ENCODE measurements at places on chromosomes 1 and 21. TPM values are rescaled to one million over a fixed set of nuclear protein-coding genes. Genes with fewer than 3 reads are reported as not detected.

The TSPAN1 gene
- 0.21 TPM for total RNA-seq

The ATP6V1G3 gene
- total RNA-seq, result not detected

The C1orf87 gene
- total RNA-seq, result not detected

The VPS13D gene
- 24.4 TPM for total RNA-seq

The PHGDH gene
- total RNA-seq, result 57.1 TPM

GRCh38 chr1:39711104-39711965, 20.1 kb upstream of the HPCAL4 start:
- DNase-seq, result no peak

Data from pulmonary artery endothelial cell (primary cell).